ENCODE measurements at places on chromosomes 5 and 9. TPM values are rescaled to one million over a fixed set of nuclear protein-coding genes. Genes with fewer than 3 reads are reported as not detected.

Gene SLC6A7
- not detected for total RNA-seq

Gene ANKDD1B
- 0.33 TPM for total RNA-seq

Gene ARID3C
- 0.33 TPM for total RNA-seq

Gene FOXD4
- 0.19 TPM for total RNA-seq

Gene CER1
- total RNA-seq, result not detected

Gene PRPF4
- 28.2 TPM for total RNA-seq

Gene C7
- total RNA-seq, result 0.67 TPM

Gene NEURL1B
- 0.65 TPM for total RNA-seq
